ENCODE measurements at places on chromosomes 5 and 9.

GRCh38 chr5:10317825-10318682 is 10.4 kb upstream of the CMBL start:
- no peak for DNase-seq

GRCh38 chr9:1332156-1332555 is 282.0 kb downstream of the DMRT2 start:
- DNase-seq, result no peak

GRCh38 chr9:7827056-7827455 is 27.5 kb upstream of the DMAC1 start:
- DNase-seq, result no peak

DNA sequence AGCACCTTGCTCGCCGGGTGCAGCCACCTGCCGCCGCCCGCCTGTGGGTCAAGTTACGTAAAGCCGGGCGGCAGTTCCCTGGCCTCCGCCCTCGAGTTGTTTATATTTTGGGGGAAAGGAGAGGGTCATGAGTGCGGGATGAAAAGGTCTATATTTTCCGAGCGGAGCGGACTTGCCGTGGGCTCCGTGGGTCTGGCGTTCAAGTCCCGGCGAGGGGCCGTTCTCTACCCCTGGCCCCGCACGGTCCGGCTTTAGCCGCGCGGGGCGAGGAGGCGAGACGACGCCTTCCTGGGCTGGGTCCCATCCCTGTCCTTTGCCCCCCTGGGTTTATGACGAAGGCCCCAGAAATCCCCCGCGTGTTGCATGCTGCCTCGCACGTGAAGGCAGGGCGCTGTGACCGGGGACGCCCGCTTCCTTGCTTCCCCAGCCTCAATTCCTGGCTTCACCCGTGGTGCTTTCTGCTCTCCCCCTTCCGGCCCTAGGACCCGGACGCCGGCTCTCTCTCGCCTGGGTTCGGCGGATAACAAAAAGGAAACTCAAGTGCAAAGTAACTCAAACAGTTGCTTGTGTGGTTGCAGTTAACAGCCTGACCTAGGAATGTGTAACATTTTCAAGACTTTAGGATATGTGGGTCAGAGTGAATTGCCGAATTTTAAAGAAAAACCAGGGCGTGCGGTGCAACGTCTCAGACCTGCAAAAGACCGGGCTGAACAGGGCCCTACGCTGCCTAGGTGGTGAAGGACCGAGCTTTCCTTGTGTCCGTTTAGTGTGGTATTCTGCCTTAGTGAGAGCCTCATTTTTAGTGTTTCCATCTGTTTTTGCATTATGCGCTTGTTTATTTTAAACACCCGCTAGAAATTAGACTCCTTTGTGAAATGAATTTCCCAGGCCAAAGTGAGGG is 810 bp downstream of the VPS13A start:
- peak; percentile 30 for DNase-seq

GRCh38 chr5:172902497-172903472 is 56.4 kb upstream of the RPL26L1 start:
- peak; percentile 89 for DNase-seq

- no peak for DNase-seq
These were observed 486.6 kb downstream of the CCDC171 start for GRCh38 chr9:16039218-16039987.

GRCh38 chr9:108394726-108395125 is 461.1 kb downstream of the ACTL7B start:
- DNase-seq, result no peak

DNA sequence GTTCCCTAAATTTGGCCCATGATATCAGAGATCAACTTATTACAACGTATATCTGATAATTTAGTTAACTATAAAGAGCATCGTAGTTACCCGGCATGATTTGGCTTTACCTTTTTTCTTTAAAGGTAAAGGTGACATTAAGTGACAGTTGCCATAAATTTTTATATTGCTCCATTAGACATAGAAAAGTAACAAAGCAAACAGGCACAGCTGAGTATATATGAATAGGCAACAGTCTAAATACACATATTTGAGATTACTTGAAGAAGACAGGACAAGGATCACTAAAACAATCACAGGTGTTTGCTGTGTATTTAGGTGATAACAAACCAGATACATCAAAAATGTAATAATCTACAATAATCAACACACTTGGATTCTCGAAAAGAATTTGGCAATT is 34.8 kb downstream of the RFX3 start:
- DNase-seq, result no peak

GRCh38 chr9:110671849-110672248 is 3.3 kb downstream of the MUSK start:
- no peak for DNase-seq

All from NCI-H460 (cell line).